ENCODE measurements at places on chromosomes 7 and 10.

GRCh38 chr10:25682203-25682851 lies 251.7 kb upstream of the MYO3A start:
- DNase-seq = no peak

DNA sequence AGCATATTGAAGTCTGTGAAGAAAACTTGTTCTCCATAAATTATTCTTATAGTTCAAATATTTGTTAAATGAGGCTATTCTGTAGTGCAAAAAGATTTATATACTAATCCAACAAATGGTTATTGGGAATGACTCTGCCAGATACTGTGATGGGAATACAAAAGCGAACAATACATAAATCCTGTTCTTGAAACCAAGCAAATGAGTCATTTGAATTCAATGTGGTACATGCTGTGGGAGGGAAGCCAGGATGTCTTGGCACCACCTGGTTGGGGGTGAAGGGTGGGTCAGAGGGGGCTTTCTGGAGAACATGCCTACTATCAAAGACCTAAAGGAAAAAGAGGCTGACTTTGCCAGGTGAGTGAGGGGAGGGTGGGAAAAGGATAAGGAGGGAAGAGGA lies 594.2 kb downstream of the CALN1 start:
- no peak for DNase-seq

- DNase-seq = no peak
Measured at GRCh38 chr7:36827726-36828703, 103.7 kb upstream of the AOAH start.

GRCh38 chr10:130875897-130876472 lies 435.5 kb downstream of the TCERG1L start:
- no peak for DNase-seq

DNA sequence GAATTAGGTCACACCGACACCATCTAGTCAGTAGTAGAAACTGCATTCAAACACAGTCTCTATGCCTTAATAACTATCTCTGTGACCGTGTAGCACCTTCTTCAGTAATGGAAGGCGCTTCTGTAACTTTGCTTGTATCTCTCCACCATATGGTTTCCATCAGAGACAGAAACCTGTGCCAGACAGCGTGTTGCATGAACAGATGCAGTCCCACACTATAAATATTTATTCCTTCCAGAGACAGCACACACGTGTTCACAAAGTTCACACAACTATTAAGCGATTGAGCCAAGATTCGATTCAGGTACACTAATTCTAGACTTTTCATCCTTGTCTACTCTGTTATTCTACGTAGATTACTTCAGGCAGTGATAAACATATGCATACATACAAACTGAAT lies 873.9 kb upstream of the MBL2 start:
- DNase-seq = no peak

- DNase-seq = no peak
Measured at GRCh38 chr7:91348711-91349110, 84.5 kb downstream of the FZD1 start.

DNA sequence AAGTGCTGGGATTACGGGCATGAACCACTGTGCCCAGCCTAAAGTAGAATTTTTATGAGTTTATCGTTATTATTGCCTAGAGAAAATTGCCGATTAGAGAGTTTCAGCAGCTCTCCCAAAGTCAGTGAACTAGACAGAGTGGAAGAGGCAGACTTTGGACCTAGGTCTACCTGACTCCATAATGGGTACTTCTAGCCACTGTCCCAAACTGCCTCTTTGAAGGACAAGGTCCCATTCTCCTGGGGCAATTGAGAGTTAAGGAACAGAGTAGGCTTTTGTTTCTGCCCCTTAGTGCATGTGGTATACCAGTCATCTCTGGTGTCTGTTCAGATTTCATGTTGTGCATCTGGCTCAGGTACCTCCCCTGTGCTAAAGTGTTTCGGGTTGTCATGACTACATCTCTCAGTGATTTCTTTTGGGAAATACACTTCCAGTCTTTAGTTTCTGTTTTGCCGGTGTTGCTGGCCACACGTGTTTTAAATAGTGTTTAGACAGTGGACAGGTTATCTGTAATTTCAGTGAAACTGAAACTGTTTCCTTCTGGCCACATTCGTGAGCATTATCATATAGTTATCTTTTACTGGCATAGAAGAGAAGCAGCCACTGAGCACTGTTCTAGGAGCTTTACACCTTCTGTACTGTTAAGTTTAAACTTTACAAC lies 4.7 kb downstream of the TMEM236 start:
- no peak for DNase-seq

DNA sequence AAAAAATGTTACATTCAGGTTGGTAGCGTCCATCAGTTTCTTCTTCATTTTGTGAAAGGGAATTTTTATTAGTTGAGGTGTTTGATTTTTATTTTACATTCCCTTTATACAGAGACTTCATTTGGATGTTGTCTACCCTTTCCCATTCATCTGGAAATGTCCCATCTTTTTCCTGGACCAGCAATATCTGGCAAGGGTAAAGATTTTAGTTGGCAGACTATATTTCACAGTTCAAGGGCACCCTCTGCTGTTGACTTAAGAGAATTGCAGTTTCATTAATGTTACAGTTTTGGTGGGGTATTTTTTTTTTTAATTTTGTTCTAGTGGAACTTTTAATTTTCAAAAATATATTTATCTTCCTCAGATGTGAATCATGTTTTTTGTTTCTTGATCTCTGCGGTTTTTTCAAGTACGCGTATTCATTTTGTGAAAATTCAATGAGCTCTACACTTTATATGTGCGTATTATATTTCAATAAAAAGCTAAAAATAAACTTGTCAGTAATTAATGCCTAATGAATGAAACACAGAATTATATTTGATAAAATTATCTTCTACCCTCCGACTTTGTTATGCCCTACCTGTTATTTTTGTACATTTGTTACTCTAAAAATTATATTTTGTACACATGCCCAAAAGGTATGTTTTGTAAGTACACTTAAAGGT lies 97.9 kb upstream of the KLF14 start:
- DNase-seq = no peak

DNA sequence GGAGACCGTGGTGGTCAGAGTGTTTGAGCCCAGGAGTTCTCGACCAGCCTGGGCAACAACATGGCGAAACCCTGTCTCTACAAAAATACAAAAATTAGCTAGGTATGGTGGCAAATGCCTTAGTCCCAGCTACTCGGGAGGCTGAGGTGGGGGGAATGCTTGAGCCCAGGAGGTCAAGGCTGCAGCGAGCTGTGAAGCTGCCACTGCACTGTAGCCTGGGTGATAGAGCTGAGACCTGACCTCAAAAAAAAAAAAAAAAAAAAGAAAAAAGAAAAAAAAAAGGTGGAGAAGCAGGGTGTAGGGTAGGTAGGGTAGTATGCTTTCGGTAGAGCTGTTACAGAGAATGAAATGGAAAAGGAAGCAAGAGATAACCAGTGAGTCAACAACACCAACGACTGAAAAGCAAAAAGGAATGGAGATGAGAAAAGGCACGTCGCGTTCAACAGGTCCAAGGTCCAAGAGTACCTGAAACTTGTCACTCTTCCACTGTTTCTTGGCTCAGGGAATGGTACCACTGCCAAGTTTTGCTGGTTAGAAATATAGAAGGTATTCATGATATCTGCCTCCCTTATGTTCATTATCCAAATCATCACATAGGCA lies 4.3 kb upstream of the RSBN1L start:
- no peak for DNase-seq

DNA sequence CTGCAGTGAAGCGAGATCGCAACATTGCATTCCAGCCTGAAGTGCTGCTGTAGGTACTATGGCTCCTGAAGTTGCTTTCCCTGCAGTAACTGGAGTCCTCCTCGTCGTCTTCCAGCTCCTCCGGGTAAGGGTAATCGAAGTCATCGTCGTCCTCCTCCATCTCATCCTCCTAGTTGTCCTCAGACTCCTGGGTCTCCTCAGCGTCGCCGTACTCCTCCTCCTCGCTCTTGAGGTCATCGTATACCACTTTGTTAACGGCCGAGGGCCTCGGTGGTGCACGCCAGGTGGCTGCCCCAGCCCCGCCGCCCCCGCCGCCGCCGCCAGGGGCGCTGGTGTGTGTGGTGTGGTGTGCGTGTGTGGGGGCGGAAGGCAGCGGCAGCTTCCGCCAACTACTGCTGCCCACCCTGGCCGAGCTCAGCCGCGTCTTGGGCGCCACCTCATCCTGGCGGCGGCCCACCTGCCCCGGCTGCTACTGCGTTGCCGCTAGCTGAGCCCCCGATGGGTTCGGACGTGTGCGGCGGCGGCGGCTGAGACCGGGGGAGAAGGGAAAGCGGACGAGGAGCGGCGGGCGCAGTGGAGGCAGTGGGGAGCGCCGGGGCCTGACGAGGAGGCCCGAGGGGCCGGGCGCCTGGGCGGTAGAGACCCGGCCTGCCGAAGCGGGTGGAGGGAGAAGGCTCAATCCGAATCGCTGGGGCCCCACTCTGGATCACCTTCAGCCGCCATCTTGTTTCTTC lies 11.8 kb upstream of the ACBD5 start:
- DNase-seq = no peak

DNA sequence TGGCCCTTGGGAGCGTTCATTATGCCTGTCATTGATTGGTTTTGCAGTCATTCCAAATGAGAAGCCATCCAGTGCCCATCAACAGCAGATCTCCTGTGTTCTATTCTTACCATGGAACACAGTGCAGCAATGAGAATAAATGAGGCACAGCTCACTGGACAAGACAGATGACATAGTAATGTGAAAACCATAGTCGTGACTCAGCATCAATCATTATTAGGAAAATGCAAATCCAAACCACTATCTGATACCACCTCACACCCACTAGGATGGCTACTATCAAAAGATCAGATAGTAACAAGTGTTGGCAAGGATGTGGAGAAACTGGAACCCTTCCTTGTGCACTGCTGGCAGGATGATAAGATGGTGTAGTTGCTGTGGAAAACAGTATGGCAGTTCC lies 144.7 kb downstream of the ARHGAP22 start:
- DNase-seq = no peak

DNA sequence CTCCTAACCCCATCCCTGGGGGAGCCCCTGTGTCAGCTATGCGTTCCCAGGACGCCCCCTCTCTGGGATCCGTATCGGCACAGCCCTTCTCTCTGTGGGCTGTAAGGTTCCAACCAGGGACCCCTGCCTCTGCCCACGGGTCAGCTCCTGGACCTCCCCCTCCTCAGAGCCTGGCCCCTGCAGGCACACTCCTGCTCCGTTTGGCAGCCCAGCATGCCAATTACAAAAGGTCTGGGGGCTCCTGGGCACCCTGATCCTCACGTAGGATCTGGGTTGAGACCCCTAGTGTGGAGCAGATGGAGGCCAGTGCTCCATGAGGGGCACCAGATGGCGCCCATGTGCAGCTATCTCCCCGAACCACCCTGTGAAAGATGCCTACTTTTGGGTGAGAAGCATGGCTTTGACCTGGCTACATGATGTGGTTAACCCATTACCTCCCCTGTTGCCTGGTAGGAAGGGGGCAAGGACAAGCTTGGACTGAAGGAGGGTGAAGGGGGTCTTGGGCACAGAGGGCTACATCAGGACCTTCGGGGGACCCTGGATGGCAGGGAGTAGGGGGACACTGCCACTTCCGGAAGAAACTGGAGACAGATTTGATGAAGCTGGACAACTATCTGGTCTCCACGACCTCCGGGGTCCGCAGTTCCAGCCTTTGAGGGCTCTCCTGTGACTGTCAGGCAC lies 9.0 kb downstream of the TACR2 start:
- DNase-seq = no peak

DNA sequence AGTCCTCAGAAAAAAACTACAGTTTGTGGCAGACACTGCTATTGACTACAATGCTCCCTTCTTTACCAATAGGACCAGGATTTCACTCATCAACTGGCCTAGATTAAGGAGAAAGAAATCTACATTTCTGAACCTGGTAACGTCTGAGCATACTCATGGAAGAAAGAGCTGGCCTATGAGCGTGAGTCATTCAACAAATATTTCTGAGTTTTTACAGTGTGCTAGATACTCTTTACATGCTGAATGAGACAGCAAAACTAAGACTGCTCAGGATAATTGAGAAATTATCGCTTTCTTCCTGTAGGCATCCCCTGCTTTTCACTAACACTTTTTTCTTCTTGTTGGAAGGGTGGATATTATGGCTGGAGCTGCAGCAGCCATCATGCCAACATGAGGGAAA lies 609.7 kb downstream of the TNS3 start:
- no peak for DNase-seq

DNA sequence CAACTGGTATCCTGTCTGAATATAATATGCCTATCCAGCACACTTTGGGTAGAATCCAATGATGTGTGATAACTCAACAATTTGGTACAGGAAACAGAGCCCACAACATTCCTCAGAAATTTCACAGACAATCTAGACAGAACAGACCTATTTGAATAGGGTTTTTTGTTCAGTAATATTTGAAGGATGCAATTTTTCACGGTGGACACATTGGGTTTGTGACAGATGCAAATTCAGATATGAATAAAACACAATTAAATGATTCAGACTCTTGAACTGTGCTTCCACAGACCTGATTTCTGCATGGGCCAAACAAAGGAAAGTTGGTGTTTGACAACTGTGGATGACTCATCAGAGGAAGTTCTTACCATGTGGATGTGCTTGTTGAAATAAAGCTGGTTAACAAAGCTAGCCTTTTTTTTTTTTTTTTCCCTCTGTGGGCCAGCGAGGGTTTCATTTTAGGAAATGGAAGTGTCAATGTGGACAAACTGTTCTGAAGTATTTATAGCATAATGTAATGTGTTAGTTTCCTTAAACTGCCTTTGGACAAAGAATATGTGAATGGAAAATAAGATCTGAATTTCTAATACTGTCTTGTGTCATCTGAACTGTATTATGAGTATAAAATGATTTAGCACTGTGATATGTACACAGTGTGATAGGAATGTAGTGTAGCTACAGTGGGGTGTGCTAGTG lies 43.2 kb upstream of the FAM133B start:
- DNase-seq = no peak

DNA sequence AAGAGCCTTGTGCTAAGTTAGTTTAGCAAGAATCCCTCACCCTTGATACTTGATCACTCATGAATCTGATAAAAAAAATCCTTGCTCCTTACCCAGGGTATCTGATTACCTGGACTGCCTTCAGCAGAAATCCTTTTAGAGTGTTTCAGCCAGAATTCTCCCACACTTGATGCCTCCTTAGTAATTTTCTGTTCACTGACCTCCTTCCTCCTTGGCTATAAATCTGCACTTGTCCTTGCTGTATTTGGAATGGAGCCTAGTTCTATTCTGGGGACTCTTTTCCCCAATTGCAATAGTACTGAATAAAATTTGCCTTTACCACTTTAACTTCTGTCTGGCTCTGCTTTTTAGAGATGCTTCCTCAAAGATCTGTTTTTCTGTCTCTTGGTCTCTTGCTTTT lies 84.9 kb downstream of the RPS24 start:
- no peak for DNase-seq

DNA sequence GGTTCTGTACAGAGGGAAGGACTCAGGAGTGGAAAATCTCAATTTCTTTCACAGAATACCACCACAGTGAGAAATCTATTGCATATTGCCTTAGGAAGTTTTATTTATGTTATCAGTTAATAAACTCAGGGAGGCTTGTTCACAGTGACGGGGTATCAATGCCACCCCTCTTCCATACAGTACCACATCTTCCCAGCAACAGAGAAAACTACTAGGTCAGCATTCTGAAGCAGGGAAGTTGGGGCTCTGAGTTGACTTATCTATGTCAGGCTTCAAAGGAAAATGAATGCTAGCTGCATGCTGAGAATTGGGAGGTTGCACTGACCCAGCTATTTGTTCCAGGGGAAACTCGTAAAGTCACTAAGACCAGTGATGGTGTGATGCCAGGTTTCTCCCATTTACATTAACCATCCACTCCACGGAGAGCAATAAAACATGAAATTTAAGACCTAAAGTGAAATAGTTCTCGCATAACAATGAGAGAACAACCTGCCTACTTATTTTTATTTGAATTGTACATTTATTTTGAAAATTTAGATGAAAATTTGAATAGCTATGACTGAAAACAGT lies 266.7 kb downstream of the RNLS start:
- DNase-seq = no peak

- DNase-seq = no peak
Measured at GRCh38 chr10:5527332-5528200, 2.8 kb downstream of the CALML3 start.
